Fibroblast of villous mesenchyme (primary cell): ENCODE measurements at places on chromosomes 1 and 21.
A peak's percentile ranks its signal among the peaks of the same experiment; 100 is the strongest.

- peak; percentile 86 for DNase-seq
Observed at GRCh38 chr1:209587789-209588188, 4.3 kb downstream of the CAMK1G start.

- DNase-seq = peak; percentile 87
Observed at GRCh38 chr1:153945795-153946621, 510 bp downstream of the DENND4B start.

GRCh38 chr1:153629971-153630370 is 1.7 kb downstream of the S100A1 start:
- DNase-seq = no peak

DNA sequence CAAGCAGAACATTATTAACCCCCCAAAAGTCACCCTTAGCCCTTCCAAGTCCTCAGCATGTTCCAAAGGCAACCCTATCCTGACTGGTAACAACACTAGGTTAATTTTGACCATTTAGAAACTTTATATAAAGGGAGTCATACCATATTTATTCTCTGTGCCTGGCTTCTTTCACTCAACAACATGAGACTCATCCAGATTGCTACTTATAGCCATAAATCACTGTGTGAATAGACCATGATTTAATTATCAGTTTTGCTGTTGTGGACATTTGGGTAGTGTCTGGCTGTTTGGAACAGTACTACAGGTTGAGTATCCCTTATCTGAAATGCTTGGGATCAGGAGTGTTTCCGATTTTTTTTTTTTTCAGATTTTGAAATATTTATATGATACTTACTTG is 252.1 kb downstream of the DISC1 start:
- DNase-seq = no peak

- no peak for DNase-seq
Observed at GRCh38 chr1:240343966-240344365, 252.3 kb downstream of the FMN2 start.

DNA sequence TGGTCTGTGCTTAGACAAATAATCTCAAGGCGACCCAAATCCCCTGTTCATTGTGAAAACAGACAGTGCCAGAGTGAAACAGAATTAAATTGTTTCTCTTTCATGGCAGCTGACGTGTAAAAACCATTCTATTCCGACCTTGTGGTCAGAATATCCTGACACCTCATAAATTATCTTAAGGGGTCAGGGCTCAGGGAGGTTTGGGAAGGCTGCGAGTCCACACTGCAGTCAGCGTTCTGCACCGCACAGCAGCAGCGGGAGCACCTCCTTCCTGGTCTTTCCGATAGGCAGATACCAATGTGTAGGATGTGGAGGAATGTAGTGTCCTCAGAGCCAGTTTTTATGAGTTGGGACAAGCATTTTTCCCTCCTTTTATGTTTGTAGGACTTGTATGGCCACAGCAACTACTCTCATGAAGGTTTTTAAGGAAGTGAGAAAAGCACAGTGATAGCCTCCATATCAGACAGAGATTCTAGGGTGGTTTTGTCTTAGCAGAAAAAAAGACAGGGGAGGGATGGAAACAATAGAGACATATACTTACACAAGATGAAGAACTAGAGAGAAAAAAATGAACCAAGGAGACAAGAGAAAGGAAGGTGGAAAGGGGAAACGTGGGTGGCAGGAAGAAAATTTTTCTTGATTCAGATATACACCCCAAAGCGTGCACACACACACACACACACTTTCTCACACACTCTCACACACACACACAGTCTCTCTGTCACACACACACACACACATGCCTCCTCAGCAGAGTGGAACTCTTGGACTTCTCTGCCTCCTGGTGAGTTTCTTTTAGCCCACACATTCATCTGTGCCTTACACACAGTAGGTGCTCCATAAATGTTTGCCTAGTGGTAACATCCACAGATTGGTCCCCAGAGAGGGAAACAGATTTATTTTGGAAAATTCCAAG is 68.6 kb downstream of the NTMT2 start:
- DNase-seq = peak; percentile 29

- no peak for DNase-seq
Observed at GRCh38 chr1:34070201-34070836, 94.7 kb downstream of the CSMD2 start.

- DNase-seq = no peak
Observed at GRCh38 chr1:108556499-108556898, 3.4 kb upstream of the EEIG2 start.

GRCh38 chr1:8343464-8344001 is 25.6 kb downstream of the SLC45A1 start:
- peak; percentile 98 for DNase-seq

GRCh38 chr1:182617014-182617429 is 12.8 kb upstream of the RGS16 start:
- no peak for DNase-seq

- no peak for DNase-seq
Observed at GRCh38 chr1:12763479-12763878, 10.1 kb upstream of the PRAMEF12 start.

DNA sequence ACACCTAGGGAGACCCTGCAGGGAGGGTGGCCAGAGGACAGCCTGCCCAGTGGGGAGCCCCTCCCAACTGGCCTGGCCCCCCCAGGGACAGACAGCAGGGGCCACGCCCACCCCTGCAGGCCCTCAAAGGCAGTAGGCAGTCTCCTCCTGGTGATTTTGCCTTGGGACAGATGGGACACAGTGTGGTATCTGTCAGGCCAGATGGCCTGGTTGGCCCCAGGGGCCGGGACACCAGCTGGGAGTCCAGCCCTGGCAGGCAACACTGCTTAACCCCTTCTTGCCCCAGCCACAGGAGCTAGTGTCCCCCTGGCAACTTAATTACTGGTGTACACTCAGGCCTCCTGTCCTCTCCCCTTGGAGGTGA is 17.8 kb downstream of the IFFO2 start:
- DNase-seq = no peak

DNA sequence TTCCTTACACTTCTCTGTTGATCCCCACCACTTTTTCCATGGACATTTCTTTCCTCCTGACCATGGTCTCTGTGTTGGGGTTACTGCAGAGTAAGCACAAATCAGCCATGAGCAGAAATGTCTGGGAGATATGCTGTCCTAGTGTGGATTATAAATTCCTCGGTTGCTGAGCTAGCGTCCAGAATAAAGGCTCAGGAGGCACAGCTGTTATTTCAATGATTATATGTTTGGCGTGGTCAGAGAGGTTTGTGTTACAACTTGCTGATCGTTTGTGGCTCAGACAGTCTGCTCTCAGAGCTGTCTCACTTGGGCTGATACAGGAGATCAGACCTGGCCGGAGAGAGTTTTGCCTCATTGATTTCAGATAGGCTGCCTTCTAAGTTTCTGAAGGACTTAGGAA is 37.5 kb upstream of the LAMC2 start:
- DNase-seq = peak; percentile 62

- DNase-seq = no peak
Observed at GRCh38 chr1:200334661-200335256, 75.1 kb downstream of the ZNF281 start.

- no peak for DNase-seq
Observed at GRCh38 chr1:11518016-11518701, 39.2 kb downstream of the DISP3 start.

GRCh38 chr21:15430023-15430422 is 299.8 kb upstream of the USP25 start:
- DNase-seq = no peak

- no peak for DNase-seq
Observed at GRCh38 chr1:201436969-201437368, 15.4 kb upstream of the TNNI1 start.

GRCh38 chr1:72693376-72693775 is 411.0 kb upstream of the NEGR1 start:
- no peak for DNase-seq

GRCh38 chr1:106360252-106360651 is 696.2 kb upstream of the PRMT6 start:
- no peak for DNase-seq

DNA sequence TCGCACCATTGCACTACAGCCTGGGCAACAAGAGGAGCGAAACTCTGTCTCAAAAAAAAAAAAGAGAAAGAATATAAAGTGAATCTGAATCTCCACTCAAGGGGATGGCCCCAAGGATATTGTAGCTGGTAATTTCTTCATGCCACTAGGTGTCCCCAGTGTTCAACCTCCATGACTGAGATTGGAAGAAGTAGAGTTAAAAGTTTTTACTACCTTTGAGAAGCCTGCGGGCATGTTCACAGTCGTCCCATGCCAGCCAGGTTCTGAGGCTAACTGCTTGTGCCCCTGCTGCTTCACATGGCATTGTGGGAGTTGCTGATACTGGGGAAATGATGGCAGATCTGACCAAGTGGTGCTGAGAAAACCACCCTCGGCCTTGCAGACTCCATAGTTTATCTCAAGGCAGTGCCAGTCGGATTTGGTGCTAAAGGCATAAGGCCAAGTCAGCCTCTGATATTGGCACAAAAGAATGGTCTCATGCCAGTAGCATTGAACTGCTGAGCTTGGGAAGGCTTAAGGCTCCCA is 10.8 kb upstream of the SHISA4 start:
- peak; percentile 61 for DNase-seq

DNA sequence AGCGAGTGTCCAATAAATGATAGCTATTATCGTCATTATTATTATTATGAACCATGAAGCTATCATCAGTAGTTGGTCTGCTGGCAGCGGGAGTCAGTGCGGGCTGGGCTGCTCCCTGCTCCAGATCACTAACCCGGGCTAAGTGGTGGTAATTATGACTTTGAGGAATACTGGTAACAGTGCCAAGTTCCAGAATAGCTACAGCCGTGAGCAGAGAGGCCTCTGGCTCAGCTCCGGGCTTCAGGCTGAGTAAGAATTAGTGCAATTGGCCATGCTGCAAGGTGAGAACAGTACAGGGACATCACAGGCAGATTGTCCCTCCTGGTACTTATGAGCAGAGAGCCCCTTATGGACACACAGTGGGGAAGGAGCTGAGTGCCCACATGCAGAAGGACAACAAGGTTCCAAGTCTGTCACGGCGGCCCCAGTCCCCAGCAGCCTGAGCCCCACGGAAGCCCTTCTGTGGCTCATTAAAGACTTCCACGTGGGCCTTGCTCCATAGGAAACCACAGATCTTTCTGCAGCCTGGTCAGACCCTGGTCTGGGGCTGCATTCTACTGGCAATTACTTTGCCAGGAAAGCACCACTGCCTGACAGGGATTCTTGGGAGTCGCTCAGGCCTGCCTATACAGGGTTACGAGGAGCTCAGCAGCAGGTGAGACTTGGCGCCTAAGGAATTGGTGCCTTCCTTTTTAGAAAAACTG is 235.1 kb downstream of the RRAGC start:
- no peak for DNase-seq

GRCh38 chr1:95966866-95967265 is 732.9 kb downstream of the RWDD3 start:
- no peak for DNase-seq

- DNase-seq = peak; percentile 74
Observed at GRCh38 chr1:84156210-84156621, 12.1 kb downstream of the PRKACB start.

DNA sequence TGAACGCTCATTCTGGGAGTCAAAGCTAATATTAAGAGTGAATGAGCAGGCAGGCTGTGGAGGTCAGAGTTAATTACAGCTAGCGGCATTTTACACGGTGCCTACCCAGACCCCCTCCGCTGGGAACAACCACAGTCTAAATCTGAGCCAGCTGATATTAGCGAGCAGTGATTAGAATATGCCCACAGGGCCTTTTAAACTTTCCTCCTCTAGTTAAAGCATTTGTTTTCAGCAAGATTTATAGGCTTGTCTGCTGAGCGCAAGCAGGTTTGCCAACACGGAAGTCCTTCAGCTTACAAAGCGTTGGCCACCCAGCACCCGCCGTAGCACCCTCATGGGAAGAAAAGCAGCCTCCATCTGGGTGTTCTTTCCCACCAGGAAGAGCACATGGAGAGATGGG is 72.1 kb downstream of the LMX1A start:
- DNase-seq = no peak

DNA sequence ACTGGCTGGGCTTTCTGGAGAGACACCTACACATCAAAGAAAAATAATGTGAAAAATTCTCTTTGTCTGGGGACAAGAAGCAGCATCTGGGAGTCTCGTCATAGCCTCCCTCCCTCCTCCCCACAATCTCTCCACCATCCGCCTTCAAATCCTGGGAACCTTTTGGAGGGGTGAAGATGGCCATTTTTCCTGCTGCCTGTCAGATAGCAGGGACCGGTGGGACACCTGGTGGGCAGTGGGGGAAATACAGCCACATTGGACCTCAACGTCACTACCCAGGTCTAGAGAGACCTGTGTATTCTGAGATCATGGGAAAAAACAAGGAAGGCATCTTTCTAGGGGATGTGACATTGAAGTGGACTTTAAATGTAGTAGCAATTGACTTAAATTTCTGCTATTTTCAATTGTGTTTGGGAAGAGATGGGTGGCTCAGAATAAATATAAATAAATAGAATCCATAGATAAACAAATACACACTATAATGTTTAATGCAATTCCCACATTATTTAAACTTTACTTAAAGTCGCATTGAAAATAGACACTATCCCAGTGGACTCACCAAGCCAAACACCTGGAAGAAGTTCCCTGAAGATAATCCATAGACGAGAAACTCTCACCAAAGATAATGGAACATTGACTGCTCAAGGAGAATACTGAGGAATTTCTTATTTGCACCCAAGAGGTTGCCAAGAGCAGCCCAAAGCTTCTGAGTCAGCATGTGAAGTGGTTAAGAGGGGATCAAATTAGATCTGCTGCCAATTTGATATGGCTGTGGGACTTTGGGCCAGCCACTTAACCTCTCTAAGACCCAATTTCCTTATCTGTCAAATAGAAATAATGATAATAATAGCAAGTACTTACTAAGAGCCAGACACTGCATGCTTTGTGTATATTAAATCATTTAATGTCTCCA is 147.6 kb upstream of the CAMK1G start:
- DNase-seq = peak; percentile 73

DNA sequence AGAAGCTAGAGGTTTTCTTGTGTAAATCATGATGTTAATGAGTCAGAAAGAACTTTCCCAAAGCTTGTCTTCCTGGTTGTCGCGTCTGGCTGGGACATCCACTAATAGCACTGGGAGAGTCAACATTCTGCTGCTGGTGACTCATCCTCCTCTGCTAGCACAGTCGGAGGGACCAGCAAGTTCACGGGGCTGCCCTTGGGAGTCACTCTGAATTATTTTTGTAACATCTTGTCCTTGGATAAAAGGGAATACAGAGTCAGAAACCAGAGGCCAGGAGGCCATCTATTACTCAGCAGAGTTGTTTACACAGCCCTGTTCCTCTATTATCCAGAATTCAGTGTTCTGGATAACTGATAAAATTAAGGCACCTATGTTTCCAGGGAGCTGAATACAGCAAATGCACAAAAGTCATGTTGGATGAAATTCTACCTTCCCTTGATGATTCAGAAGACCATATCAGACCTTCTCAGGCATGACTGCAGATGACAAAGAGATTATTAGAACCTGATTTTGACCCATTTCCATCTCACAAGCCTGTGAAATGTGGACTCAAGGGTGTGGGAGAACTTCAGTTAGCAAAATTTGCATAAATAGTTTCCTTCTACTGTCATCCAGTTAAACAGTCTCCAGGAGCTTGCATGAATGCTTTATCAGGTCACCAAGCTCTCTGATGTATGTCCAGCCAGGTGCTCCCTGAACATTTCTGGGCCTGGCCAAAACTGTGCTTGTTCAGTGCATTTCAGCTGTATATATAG is 68.1 kb downstream of the JAK1 start:
- DNase-seq = peak; percentile 94
